ENCODE measurements at places on chromosomes 11 and 22.

DNA sequence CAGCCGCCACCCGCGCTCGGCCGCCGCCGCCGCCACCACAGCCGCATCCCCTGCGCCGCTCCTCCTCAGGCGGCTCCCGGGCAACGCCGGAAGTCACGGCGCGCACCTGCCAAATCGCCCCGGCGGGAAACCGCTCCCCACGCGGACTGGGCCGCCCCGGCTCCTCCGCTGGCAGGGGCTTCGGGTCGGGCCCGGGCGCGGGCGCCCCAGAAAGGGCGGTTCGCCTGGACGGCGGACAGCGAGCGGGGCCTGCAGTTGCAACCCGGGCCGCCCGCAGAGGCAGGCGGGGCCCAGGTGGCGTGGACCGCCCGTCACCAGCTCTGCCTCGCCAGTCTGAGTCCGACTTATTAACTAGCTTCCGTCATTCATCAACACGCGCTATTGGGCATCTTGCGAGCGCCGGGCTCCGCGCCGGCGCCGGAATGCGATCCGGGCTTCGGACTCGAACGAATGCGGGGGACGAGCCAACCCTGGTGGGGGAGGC is at the start of gene HIRA:
HIRA (minus strand) TSS at position 85 of the 484 bp plus-strand sequence. CDS start 257 bp downstream, outside the sequence.
- DNase-seq, result peak; percentile 86

DNA sequence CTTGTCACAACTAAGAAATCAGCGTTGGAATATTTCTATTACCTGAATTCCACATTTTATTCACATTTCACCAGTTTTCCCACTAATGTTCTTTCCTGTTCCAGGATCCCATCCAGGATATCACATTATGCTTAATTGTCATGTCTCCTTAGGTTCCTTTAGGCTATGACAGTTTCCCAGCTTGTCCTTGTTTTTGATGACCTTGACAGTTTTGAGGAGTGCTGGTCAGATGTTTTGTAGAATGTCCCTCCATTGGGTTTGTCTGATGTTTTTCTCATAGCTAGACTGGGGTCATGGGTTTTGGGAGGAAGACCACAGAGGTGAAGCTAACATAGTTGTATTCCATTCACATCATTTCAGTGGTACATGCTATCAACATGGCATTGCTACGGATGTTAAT is 80.8 kb upstream of the HEPHL1 start:
- no peak for DNase-seq

- no peak for DNase-seq
Measured at GRCh38 chr11:77308838-77309237, 7.4 kb upstream of the GDPD4 start.

DNA sequence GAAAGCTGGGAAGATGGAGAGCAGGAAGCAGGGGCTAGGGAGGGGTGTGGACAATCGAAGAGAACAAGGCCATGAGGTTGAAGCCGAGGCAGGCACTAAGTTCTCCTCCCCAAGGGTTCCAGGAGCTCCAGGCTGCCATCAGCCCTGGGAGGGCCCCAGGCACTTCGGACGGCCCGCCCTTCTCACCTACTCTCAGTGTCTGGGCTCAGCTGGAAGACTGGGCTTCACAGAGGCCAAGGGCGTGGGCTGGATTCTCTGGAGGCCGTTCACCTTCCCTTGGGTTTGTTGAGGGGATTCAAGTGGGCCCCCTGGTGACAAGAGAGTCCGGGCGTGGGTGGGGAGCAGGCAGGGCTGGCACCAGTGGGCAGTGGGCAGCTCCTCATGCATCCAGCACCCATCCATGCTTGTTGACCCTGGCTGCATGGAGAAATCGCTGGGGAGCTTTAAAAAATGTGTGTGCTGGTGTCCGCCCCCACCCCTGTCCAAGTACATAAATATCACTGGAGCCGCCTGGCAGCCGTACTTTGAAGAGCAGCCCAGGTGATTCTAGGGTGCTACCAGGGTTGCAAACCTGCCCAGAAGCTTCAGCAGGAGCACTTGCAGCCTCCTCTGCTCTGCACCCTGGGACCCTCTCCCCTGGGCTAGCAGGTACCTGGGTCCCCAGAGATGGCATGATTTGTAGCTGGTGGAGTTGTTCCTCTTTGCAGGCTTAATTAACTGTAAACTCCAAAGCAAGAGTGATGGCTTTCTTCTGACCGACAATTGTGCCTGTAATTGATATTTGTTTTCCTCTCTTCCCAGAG is 74.3 kb downstream of the RTL6 start:
- DNase-seq, result no peak

DNA sequence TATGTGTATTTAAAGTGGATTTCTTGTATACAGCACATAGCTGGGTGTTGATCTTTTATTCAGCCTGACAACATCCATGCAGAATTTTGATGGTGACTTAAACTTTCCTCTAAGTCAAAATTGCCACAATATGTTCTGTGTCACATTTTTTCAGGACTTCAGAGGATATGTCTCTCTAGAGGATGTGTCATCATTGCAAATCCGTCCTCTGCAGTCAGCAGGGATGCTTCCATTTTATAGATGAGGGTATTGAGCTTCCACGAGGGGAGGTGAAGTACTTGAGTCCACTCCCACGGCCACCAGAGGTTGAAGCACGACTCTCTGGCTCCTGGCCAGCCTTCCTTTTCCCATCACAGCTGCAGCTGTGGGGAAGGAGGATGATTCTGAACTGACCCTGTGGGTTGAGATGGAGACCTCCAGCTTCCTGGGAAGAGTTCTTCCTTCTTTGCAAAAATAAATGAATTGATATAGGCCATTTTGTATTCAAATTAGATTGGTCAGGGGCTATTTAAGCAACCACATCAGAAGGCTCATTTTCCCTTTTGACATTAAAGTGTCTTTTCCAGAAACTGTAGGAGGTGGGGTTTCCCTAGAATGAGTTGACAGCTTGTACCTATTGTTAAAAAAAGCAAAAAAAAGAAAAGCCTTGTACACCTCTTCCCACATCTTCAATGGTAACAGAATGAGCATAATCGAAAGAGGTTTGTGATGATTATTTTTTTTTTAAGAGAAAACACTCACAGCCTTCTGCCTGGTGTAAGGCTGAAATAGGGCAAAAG is 55.2 kb upstream of the MYEOV start:
- DNase-seq, result no peak

- no peak for DNase-seq
Measured at GRCh38 chr11:2863276-2863618, 22.3 kb downstream of the CDKN1C start.

DNA sequence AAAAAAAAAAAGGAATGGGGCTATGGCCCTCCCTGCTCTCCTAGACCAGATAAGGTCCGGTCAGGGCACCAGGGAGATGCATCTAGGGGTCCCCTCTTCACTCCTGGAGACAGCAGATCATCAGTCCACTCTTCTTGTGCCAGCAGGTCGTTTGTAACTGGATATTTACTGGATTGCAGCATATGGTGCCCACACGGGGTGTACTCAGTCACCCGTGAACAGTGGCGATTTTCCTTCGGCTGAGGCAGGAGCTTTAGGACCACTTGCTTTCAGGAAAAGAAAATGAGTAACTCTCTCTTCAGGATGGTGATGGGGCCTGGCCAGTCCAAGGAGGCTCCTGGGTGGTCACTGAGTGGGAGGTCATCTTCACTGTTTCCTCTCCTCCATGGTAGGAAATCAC is 38.3 kb upstream of the RAB1B start:
- DNase-seq, result no peak

DNA sequence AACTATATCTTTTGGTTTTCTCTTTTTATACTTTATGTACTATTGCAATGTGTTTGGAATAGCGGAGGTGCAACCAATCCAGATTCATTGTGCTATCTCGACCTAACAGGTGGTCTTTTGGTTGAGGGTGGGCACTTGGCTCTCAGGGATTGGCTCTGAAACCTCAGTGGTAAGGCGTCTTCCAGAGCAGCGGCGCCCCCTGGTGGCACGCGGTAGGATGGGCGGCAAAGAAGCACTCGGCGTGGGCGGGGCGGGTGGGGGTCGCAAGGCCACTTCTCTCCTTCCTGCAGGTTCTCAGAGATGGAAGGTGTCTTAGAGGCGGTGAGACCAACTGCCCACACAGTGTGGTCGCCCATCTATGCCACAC is 19.2 kb upstream of the PLET1 start:
- DNase-seq, result peak; percentile 70

DNA sequence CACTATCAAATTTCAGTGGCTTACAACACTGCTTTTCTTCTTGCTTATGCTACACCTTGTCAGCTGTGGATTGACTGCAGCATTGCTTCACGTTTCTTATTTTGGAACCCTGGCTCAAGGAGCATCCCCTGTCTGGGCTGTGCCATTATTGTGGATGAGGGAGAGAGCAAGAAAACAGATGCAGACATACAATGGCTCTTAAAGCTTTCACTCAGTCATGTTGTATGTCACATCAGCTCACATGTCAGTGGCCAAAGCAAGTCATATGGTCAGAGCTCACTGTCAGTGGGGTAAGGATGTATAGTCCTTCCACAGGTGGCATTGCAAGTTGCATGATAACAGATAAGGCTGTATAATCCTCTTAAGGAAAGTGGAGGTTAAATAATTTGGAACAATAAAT is 10.0 kb downstream of the ARHGEF12 start:
- no peak for DNase-seq

DNA sequence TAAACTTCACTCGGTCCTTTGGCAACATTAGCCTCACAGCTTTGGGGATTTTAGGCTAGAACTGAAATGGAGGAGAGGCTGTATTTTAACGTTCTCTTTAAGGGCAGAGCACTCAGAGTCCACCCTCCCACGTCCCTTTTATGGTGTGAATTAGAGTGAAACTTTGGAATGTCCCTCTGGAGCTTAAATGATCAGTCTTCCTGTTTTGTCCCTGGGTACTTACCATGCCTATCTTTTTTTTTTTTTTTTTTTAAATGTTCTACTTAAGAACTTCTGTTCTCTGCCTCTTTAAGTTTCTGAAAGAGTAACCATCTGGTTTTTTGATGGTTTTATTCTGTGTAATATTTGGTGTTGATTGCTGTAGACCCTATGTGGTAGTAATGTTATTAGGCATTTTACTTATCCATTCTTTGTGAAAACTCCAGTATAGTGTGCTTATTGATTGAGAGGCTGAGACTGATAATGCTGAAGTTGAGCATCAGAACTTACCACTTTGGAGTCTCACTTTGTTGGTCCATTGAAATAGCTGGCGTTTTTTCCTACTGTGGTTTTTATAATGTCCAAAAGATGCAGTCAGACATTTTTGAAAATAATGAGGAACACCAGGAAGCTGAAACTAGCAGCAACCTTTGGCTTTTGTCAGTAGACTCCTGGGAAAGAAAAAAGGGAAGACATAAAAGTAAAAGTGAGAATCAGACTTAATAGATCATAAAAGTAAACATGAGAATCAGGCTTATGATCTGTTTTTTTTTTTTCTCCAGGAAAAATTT is 11.6 kb downstream of the UVRAG start:
- no peak for DNase-seq

DNA sequence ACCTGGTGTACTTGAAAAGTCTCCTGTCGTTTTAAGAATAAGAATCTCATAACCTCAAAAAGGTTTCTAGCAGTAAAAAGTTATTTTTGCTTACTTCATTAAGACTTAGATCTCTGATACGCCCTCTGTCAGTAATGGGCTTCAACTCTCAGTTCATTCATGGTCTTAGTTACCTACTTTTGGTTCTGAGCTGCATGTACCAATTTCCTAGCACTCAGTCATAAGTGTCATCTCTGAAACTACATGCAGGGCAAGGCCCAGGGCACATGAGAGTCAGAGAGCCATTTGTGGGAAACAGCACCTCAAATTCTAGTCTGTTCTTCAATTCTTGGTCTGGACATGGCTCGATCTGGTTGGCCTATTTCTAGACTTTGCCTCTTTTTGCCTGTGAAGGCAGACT is 838.4 kb downstream of the FAM181B start:
- DNase-seq, result no peak

- no peak for DNase-seq
Measured at GRCh38 chr11:104653407-104653806, 244.9 kb downstream of the CASP12 start.

DNA sequence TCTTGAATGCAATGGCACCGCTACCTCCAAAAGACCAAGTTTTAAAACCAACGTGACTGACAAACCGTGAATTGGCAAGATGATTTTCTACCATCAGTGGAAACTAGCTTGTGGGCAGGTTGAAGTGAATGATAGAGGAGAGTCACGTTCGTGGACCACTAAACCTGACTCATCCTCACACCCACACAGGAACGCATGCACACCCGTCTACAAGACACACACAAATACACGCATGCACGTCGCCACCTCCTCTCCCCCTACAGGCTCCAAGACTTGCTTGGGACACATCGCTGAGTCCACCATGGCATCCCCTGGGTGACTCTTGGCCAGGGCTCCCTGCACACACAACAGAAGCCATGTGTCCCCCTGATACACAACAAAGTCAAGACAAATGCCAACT is 14.4 kb downstream of the TMPRSS6 start:
- no peak for DNase-seq

- DNase-seq, result no peak
Measured at GRCh38 chr11:35799655-35800054, 137.1 kb downstream of the TRIM44 start.

DNA sequence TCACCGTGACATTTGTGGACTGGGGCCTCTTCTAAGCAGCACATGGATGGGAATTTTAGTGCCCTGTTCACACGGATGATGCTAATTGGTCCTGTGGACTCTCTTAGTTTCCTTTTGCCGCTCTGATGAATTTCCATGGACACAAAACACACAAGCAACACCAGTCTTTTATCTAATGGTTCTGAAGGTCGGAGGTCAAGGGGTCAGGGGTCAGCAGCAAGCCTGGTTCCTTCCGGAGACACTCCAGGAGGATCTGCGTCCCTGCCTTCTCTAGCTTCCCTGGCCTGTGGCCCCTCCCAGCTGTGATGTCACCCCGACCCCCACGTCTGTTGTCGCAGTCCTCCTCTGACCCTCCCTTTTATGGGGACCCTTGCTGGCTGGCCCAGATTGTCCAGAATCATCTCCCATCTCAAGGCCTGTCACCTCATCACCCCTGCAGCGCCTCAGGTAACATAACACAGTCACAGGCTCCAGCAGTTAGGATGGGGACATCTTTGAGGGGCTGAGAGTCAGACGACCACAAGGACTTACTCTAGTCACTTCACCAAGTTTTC is 6.8 kb downstream of the NADSYN1 start:
- DNase-seq, result no peak

- DNase-seq, result peak; percentile 43
Measured at GRCh38 chr11:129804012-129804411, 11.6 kb upstream of the TMEM45B start.

DNA sequence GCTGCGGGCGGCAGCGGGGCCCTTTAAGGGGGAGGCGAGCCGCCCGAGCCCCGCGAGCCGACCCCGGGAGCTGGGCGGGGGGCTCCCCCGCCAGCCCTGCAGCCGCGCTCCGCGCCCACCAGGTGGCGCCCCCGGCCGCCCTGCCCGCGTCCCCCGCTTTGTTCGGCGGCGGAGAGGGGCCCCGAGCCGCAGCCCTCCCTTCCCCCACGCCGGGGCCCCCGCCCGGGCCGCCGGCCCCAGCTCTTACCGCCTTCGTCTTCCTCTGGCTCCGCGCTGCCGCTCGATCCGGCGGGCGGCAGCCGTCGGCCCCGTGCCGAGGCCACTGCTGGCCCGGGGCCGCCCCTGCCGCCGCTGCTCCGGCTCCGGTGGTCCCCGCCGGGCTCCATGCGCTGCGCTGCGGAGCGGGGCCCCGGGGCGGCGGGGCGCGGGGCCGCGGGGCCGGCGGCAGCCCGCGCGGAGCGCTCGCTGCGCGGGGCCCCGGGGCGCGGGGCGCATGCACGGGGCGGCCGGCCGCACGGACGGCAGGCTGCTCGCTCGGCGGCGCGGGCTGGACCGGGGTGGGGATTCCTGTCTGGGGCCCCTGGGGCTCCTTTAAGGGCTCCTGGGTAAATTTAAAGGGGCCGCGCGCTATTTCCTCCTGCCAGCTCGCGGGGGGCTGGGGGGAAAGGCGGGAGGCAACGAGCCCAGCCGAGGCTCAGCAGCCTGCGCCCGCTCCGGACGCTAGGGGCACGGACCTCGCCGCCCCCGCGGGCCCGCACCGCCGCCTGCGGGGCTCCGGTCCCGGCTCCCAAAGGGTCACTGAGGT is at the start of gene ZFTA:
ZFTA (minus strand) TSS at position 539 of the 805 bp plus-strand sequence; CDS start at position 386, 153 bp downstream.
- peak; percentile 57 for DNase-seq
